ENCODE measurements at places on chromosomes 16 and 17.

- no peak for DNase-seq
Measured at GRCh38 chr16:19991614-19992013, 82.1 kb downstream of the GPR139 start.

DNA sequence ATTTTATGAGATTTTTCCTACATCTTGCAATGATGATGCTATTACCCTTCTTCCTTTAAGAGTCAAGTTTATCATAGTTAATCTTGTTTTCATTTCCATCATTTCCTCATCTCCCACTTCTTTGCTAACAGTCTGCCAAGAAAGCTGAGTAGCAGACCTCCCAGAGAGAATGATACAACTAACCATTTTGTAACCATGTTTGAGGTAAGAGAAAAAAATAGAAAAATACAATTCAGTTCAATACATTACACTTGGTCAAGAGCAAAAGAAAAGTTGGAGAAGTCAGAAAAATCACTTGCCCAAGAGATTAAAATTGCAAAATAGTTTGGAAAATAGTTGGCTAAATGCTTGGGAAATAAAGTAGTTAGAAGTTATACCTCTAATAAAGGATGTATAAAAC is 154.4 kb downstream of the ABCA8 start:
- no peak for DNase-seq

DNA sequence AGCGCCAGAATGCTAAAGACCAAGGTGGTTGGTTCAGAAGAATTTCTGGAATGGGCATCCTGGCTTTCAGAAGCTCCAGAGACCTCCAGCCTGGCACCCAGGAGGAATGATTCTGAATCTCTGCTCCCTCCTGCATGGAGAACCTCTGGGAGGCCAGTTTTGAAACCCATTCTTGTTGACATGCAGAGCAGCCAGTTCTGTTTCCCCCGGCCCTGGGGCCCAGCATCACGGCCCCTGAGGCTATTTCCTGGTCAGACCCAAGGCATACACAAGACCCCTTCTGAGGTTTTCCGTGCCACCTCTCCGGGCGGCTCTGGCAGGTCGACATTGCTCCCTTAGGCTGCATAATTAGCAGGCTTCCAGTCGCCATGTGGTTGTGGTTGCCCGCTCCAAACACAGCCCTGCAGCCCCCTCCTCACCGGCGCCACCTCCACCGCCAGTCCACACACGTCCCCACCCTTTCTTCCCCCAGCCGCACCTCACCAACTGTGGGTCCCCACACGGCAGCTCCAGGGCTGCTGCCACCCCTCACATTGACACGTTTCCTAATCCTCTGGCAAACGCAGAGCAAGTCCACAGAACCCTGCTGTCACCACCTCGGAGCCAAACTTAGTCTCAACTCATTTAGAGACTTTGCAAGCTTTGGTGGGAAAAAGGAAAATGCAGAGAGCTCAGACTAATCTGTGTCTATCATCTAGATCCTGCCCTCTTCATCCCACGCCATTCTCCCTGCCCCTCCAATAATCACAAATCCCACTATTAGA is 367.1 kb downstream of the SOX9 start:
- DNase-seq, result no peak

DNA sequence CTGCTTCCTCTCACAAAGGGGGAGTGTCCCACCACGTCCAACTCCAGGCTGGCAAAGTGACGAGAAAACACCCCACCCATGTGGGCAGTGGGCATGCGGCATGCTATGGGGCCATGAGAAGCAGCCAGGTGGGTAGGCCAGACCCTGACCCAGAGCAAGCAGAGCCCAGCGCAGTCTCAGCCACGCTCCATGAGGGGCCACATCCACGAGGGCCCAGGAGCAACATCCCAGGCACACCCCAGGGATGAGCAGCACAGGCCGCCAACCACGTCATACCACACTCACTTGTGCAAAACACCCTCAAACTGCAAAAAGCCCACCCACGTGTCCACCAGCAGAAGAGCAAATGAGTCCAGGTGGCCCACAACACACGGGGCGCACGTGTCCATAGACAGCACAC is 117.0 kb downstream of the ZNF778 start:
- no peak for DNase-seq

DNA sequence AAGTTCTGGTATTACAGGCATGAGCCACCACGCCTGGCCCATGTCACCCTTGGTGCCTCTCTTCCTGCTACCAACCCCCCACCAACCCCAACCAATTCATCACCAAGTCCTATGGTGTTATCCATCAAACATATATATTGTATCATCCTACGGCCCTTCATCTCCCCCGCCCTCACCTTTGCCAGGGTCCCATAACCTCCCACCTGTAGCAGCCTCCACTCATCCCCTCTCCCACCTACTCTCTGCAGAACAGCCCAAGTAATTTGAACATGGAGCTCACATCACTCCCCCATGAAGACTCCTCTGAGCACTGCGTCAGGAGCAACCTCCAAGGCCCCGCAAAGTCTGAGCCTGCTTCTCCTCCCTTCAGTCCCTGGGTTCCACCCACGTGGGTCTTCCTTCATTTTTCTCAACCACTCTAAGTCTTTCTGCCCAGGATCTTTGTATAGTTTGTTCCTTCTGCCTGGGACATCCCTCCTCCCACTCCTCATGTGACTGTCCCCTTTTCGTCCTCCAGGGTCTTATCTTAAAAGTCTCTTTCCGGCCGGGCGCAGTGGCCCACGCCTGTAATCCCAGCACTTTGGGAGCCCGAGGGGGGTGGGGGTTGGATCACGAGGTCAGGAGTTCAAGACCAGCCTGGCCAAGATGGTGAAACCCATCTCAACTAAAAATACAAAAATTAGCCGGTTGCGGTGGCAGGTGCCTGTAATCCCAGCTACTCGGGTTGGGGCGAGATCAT is 7.0 kb upstream of the HID1 start:
- no peak for DNase-seq

- peak; percentile 58 for DNase-seq
Measured at GRCh38 chr16:88315543-88316105, 67.1 kb upstream of the ZNF469 start.

DNA sequence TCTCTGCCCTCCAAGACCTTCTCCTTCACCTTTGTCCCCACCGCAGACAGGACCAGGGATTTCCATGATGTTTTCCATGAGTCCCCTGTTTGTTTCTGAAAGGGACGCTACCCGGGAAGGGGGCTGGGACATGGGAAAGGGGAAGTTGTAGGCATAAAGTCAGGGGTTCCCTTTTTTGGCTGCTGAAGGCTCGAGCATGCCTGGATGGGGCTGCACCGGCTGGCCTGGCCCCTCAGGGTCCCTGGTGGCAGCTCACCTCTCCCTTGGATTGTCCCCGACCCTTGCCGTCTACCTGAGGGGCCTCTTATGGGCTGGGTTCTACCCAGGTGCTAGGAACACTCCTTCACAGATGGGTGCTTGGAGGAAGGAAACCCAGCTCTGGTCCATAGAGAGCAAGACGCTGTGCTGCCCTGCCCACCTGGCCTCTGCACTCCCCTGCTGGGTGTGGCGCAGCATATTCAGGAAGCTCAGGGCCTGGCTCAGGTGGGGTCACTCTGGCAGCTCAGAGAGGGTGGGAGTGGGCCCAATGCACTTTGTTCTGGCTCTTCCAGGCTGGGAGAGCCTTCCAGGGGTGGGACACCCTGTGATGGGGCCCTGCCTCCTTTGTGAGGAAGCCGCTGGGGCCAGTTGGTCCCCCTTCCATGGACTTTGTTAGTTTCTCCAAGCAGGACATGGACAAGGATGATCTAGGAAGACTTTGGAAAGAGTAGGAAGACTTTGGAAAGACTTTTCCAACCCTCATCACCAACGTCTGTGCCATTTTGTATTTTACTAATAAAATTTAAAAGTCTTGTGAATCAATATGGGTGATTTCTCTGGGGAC is 12.2 kb downstream of the CX3CL1 start:
- DNase-seq, result no peak

DNA sequence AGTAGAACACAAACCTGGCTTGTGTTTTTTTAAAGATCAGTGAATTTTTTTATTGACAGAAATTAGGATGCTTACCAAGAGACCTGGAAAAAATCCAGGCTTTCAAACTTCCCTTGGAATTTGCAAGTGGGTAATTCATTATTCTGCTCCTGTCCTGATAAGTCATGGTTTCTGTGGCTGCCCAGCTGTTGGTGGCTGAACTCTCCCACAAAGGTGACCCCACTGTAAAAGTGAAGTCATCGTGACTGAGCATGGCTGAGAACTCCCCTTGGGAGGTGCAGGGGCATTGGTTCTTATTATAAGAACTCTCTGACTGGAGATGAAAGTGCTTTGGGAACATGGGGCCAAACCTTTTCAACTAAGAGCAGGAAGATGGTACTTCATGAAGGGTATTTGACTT is 46.6 kb upstream of the TANC2 start:
- DNase-seq, result peak; percentile 82

GRCh38 chr17:8776881-8777280 is 18.5 kb upstream of the SPDYE4 start:
- DNase-seq, result no peak

DNA sequence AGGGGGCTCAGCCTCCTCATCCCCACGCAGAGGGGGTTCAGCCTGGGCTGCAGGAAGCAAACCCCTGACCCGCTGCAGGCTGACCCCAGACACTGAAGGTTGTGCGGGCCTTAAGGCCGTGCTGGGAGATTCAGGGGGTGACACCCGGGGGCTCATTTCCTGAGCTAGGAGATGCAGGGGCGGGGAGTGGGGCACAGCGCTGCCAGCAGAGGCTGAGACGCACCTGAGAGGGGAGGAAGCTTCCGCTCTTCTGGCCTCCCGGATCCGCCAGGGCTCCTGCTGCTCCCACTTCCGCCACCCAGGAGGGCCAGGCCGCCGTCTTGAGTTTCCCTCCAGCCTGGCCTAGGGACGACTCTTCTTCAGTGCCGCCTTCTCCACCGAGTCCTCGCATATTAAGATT is 173.2 kb upstream of the FOXF1 start:
- DNase-seq, result no peak

GRCh38 chr17:64534187-64534586 is 27.4 kb downstream of the CEP95 start:
- peak; percentile 40 for DNase-seq

DNA sequence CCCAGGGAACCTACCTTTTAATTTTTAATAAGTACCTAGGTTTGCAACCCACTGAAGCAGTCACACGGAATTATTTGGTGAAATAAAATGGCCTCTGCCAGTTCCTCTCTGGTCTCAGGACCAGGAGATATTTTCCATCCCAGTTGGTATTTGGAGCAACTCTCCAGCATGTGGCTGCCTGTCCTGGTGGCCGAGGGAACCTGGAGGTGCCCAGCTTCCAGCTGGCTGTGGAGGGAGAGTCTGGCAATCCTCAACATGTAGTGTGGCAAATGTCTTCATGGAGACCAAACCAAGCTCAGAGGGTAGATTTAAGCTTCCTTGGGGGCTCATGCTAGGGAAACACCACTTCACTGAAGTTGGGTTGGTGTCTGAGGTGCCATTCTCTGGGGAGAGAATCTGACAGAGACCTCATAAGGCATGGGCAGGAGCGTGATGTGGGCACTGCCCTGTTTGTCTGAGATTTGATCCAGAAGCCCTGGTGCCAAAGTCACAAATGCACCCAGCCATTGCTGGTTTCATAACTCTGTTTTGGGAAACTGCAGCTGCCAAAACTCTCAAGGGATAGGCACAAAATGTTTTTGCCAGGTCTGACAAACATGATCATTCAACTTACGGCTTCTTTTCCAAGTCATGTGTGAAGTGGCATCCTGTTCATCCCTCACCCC is 2.8 kb downstream of the MT1X start:
- DNase-seq, result no peak

DNA sequence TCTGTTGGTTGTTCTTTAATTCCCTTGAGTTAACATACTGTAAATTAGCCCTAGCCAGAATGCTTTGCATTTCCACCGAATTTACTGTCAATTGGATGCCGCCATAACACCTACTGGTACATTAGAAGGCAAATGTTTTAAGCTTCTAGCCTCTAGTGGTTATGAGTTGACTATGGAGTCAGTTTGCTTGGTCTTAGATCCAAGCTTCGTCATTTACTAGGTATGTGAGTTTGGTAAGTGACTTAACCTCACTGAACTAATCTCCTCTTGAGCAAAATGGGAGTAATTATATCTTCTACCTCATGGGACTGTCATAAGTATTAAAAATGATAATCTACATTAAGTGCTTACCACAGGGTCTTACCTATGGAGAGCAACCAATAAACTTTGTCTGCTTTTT is 20.4 kb upstream of the CDH11 start:
- no peak for DNase-seq

- no peak for DNase-seq
Measured at GRCh38 chr16:10983159-10983558, 38.8 kb downstream of the CLEC16A start.

GRCh38 chr17:64202683-64203344 is 60.2 kb downstream of the TEX2 start:
- peak; percentile 71 for DNase-seq
